ENCODE measurements at places on chromosomes 6 and 20.

DNA sequence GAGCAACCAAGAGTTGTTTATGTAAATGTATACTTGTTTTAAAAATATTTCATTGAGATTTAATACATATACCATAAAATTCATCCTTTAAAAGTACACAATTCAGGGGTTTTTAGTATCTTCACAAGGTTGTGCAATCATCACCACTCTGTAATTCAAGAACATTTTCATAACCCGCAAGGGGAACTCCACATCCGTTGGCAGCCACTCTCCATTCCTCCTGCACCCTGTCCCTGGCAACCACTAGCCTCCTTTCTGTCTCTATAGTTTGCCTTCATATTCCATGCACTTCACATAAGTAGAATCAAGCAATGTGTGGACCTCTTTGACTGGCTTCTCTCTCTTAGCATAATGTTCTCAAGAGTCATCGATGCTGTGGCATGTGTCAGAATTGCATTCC, 104.2 kb upstream of the PDE10A start:
- no peak for DNase-seq

DNA sequence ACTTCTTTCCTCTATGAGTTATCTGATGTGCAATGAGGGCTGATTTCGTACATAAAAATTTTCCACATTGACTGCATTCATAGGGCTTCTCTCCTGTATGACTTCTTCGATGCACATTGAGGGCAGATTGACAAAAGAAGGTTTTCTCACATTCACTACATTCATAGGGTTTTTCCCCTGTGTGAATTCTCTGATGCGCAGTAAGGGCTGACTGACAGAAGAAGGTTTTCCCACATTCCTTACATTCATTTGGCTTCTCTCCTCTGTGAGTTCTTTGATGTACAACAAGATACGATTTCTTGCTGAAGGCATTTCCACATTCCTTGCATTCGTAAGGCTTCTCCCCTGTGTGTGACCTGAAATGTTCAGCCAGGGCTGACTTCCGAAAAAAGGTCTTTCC, 11.4 kb downstream of the ZNF334 start:
- DNase-seq = no peak

DNA sequence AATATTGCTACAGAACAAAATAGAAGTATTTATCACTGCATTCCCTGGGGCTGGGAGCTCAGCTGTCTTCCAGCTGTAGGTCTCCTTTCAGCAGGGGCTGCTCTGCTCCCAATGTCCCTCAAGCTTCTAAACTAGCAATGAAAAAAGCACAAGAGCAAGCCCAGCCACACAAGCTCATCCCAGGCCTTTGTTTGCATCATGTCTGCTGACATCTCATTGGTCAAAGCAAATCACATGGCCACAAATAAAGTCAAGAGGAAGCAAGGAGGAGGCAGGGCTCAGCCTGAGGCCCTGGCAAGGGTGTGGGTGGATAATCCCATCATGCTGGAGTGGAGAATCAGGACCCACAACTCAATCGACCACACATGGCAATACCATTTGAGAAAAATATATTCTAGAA, 2.2 kb upstream of the BFSP1 start:
- DNase-seq = no peak

DNA sequence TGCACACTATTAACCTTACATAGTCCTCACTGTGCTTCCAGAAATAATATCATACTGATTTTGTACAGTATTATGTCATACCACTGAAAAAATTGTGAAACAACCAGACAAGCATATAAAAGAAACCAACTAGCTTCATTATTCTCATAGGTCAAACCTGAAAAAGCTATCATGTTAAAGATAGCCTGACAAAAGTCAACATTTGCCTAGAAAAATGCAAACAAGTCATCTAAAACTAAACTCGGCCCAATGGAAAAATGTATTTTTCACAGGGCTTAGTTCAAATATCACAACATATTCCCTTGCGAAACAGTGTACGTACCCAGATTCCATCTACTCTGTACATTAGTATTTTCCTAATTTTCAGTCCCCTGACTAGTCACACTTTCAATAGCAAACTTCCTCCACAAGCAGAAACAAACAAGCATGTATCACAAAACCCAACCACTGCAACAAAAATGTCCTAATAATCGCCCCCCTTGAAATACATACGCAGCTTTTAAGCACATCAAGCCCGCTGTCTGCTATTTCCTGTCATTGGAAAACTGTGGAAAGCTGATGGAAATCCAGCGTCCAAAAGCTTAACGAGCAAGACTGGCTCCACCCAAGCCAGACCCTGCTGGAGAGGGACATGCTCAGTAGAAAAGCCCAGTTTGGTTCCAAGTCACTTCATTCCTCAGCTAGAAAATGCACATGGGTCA, 93.1 kb downstream of the EPB41L2 start:
- no peak for DNase-seq

- no peak for DNase-seq
These were observed 6.7 kb upstream of the KCNK15 start for GRCh38 chr20:44738813-44739477.

DNA sequence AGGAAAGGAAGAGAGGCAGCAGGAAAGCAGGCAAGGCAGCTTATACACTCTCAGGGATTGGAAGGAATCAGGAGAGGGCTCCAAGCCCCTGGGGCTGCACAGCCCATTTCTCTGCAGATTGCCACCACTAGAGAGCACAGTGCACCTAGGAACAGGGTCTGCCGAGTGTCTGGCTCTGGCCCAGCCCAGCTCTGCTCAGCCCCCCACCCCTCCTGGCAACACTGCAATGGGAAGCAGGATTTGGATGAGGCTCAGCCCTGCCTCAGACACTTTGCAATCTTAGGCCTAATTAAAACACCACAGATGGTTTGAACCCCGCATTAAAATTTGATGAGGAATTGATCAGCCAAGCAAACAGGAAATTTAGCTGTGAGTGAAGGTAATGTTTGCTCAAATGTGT, 252.7 kb downstream of the DHX35 start:
- DNase-seq = no peak

DNA sequence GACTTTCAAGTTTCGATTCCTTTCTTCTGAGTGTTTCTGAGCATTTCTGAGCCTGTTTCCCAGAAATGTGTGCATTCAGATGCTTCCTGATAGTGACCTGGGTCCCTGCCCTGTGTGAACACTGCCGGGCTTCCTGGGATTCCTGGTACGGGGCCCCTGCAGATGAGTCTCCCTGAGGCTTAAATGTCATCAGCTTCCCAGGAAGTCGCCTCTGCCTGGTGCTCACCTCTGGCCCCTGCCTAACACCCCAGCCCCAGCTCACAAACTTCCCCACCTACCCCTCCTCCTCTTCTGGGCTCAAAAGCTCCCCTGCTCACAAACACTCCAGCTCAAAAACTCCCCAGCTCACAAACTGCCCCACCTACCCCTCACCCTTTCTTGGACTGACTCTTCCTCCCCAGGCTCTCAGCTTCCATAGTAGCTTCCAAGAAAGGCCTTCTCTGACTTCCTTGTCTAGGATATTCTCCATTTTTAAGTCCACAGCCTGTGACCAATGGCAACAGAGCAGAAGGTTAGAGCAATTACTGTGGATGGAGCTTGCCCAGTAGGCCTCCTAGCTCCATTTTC, 42.0 kb downstream of the TGM2 start:
- no peak for DNase-seq

- DNase-seq = no peak
These were observed 14.8 kb upstream of the FAM83C start for GRCh38 chr20:35306931-35307517.

DNA sequence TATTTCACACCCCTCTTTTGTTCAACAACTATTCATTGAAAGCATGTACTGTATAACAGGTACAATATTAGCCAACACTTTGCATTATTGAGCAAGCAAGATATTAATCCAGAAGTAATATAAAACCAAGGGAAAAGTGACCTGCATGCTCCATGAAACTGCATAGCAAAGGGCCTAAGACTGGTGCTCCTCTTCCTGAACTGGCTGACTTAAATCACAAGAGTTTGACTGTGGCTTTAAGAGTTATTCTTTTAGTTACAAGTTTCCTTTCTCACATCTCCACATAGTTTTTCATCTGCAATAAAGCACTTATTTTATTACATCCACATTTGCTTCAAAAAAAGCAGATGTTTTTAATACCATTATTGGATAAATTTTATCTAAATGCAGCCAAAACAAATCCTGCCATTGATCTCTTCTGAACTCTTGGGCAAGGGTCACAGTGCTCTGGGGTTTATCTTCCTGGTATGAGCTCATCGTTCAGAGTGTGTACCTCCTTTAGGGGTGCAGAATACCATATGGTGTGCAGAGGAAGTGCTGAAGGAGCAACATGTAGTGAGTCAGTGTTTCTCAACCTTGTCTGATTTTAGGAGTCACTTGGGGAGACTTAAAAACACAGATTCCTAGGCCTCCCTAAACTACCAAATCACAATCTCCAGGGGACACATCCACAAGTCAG, 1225.9 kb upstream of the MAP3K7 start:
- DNase-seq = no peak

DNA sequence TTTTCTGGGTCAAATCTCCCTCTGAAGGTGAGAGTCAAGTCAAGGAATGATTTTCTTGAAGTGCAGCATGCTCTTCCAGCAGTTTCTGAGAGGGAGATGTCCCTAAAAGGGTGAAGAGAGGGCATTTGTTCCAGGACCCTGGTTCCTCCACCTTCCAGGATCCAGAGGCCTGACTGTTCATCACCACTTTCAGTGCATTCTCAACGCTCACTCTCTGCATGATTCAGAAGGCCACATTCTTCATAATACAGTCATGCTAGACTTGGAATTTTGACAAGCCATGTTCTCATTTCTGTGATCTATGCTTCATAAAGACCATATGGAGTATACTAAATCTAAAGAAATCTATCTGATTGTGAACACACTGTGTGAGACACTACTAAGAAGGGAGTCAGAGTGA, 85.1 kb downstream of the PDE7B start:
- DNase-seq = no peak

DNA sequence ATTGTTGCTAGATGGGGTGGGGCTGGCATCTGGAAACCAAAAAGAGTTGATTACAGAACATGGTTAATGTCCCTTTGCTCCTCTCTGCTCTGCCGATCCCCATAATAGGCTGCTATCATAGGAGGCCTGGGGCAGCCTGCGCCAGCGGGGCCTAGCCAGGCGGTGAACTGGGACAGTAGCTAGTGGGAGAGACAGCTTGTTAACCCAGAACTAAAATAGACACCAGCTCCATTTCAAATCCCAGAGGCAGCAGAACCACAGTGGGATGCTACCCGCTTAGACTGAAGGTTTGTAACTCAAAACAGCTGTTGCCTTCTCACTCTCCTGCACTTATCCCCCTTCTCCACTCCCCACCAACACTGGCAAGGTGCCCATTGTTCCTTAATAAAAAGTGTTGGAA, 98.5 kb downstream of the SSR1 start:
- no peak for DNase-seq

GRCh38 chr20:36848078-36848660, 27.8 kb upstream of the TLDC2 start:
- no peak for DNase-seq

DNA sequence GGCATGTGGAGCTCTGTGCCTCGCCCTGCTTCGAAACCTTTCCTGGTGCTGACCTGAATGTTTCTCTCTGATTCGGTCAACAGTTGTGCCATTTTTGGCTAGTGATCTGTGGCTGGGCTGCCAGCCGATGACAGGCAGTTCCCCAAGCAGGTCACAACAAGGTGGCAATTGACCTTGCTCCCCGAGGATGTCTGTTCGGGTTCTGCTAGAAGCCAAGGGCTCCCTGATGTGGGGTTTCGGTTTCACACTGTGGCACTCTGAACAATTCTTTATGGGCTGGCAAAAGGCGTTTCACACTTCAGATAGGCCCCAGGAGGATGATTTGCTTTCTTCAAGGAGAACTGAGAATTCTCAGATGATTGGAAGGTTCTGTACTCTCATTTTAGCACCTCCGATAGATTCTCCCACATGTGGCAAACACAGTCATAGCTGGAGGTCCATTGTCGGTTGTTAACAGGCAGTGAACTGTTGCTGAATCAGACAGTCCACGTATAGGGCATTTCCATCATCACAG, 135.6 kb downstream of the SLC24A3 start:
- no peak for DNase-seq

DNA sequence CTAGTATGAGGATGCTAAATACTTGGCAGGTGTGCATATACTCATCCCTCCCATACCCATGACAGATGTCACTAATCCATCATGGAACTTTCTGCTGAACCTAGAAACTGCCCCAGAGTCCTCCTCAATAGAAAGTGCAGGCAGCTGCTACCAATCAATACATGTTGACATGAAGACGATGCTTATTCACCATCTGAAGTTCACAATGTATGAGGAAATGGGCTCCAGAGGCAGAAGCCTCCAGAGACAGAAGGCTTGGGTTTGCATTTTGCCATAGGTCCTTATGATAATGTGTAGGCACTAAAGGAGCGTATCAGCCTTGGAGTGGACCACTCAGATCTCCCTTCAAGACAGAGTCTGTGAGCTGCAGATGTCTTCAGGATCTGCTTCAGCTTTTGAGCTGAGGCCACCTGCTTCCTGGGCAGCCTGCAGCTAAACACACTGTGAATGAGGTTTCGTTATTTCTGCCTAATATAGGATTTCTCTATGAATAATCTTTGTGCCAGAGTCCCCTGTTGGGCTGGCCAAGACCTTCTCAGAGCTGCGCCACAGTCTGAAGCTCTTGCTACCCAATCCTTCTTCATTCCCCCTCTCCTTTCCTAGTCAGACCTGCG, 7.5 kb upstream of the KIAA1755 start:
- DNase-seq = no peak

DNA sequence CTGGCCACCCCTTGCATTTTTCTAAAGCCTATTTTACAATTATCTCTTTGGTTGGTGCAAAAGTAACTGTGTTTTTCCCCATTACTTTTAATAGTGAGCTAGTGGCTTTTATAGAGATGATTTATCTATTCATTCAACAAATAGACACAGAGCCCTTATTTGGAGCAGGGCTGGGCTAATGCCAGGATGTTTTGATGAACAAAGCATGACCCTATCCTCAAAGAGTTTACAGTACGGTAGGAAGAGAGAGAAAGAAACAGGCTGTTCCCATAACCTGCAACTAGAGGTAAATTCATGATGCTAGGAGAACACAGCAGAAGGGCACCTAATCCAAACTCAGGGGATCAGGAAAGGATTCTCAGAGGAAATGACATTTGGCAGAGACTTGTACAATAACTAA, 37.3 kb upstream of the UST start:
- no peak for DNase-seq

DNA sequence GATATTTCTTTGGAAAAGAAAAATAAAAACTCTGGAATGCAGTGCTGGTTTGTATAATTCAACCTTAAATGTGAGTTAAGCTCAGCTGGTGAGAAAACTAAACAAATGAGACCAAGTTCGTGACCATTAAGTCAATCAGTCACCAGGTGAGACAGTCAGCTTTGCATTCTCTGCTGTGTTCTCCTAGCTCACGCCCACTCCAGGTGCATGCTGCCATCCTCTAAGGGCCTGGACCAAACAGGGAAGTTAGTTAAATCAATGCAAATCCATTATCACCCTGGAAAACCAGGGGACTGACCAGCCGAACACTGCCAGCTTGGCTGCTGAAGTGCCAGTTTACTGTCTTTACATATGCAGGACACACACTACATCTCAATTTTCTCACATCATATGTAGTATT, 7.2 kb downstream of the TPBG start:
- DNase-seq = no peak

- no peak for DNase-seq
These were observed 119.9 kb upstream of the PREP start for GRCh38 chr6:105522626-105523322.
